ENCODE measurements at places on chromosomes 2 and 18.

DNA sequence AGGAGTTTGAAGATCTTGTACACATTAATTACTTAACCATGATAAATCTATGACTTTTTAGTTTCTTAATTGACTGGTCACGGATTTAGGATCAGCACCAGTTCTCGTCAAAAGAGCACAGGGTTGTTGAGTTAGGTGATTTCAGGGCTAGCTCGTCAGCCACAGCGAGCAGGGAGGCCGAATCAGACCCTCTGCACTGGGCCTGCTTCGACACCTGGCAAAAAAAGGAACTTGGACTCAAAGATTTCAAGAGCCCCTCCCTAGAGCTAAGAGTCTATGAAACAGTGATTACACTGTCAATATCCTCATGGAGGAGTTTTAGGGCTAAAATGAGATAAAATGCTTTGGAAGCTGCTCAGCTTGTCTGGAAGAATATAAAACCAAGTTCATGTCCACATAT is 4.6 kb upstream of the SERTAD2 start:
- DNase-seq = no peak

DNA sequence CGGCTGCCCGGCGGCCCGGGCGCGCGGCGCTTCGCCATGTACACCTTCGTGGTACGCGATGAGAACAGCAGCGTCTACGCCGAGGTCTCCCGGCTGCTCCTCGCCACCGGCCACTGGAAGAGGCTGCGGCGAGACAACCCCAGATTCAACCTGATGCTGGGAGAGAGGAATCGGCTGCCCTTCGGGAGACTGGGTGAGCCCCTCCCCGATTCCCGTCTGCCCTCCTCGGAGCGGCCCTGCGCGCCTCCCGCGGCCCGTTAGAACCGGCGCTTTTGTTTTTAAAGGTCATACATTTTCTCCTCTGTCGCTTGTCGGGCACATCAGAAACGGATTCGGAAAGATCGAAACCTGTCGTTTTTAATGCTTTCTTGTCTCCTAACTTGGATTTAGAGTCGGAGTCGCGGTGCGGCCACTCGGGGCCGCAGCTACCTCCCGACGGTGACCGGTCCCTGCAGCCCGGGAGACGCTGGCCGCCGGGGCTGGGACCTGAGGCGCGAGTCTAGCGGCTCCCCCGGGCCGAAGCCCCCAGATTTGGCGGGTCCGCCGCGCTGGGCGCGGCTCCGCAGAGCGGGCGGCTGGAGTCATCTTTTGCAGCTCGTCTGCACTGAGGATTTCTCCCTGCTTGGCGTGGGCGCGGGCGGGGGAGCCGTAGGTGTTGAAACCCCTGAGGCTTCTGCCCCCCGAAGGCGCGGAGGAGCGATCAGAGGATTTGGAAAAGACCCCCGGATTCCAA is 519 bp downstream of the TTL start:
- peak; percentile 5 for DNase-seq

- no peak for DNase-seq
Observed at GRCh38 chr2:8648441-8649213, 33.2 kb upstream of the ID2 start.

- DNase-seq = no peak
Observed at GRCh38 chr2:105376010-105376409, 22.8 kb downstream of the FHL2 start.

- no peak for DNase-seq
Observed at GRCh38 chr2:227655454-227655853, 11.2 kb upstream of the SCYGR5 start.

- peak; percentile 39 for DNase-seq
Observed at GRCh38 chr2:37982147-37982582, 57.1 kb downstream of the RMDN2 start.

GRCh38 chr2:175903384-175903936 is 98.6 kb downstream of the LNPK start:
- no peak for DNase-seq

DNA sequence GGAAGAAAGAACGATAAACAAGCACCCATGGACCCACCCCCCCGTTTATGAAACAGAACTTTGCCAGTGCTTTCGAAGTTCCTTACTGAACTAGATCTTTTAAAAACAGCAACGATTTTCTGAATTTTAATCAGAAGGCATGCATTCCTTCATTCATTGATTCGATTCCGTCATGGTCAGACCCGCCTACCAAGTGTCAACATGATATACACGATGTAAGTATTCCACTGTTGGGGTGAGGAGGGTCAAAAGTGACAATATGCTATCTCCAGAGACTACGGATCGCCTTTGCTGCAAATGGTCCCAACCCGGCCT is 316 bp upstream of the FMNL2 start:
- DNase-seq = no peak

- no peak for DNase-seq
Observed at GRCh38 chr2:191171708-191172355, 21.0 kb upstream of the STAT4 start.

GRCh38 chr2:107719836-107720235 is 106.9 kb upstream of the RGPD4 start:
- DNase-seq = no peak

DNA sequence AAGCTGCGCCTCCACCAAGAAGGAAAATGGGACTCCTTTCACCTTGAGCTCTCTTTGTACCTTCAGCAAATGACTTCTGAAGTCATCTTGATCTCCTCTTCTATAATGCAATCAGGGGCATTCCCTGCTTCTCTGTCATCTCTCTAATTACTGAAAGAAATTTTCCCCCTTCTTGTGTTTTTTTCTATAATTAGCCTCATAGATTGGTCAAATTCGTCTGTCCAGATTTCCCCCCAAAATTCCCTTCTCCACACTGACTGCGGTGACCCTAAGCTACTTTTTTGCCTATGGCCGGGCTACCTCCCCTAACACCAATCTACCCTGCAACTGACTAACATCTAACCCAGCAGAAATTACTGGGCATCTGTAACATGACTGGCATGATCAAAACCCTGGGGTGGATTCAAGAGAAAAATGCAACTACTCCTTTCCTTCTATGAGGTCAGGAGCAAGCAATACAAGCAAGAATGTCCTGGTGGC is 168.6 kb downstream of the BCL2 start:
- no peak for DNase-seq

GRCh38 chr2:198471291-198471690 is 666.9 kb downstream of the PLCL1 start:
- DNase-seq = no peak

GRCh38 chr18:3304832-3305231 is 42.9 kb downstream of the MYL12B start:
- DNase-seq = no peak

GRCh38 chr2:217999595-217999959 is 3.2 kb downstream of the TNS1 start:
- DNase-seq = no peak

DNA sequence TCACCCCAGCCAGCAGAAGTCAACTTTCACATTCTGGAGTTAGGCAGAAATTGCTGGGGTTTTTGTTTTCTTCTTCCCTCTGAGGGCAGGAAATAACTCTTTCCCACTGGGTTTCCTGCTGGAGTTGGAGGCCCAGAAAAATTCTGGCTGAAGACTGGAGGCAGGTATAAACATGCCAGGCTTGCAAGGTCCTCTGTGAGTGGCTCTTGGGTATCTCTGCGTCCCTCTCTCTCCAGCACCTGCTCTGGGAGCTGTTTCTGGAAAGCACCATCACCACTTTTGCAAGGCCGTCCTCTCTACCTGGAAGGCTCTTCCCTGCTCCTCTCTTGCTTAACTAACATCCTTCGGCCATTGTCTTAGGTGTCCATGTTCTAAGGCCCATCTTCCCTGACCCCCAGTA is 91.0 kb downstream of the MCFD2 start:
- no peak for DNase-seq

GRCh38 chr18:47501946-47502345 is 250.5 kb upstream of the SKOR2 start:
- no peak for DNase-seq

GRCh38 chr2:164692114-164692513 is 70.8 kb upstream of the GRB14 start:
- DNase-seq = no peak

- DNase-seq = no peak
Observed at GRCh38 chr2:11742702-11743357, 3.6 kb upstream of the LPIN1 start.

DNA sequence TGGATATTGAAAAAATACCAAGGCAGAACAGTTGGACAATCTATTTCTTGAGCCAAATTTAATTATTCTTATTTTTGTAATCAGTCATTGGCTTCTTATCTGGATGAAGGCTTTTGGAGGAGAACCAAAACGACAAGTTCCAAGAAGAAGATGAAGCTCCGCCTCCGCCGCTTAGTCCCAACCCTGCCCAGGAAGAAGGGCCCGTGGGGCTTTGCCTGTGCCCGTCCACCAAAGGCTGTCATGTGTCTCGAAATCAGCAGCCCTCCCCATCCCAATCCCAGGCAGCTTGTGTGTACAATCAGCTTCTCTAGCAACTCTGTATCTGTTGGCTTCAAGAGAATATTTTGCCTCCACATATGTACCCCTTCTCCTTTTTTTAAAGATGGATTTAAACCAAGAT is 24.6 kb downstream of the PTRHD1 start:
- no peak for DNase-seq

GRCh38 chr2:174399171-174399570 is 3.6 kb downstream of the SCRN3 start:
- no peak for DNase-seq

- no peak for DNase-seq
Observed at GRCh38 chr2:145799595-145800108, 1279.7 kb upstream of the ZEB2 start.

GRCh38 chr2:138086576-138086975 is 122.3 kb downstream of the HNMT start:
- no peak for DNase-seq

GRCh38 chr18:54149078-54149697 is 75.3 kb downstream of the MBD2 start:
- DNase-seq = no peak

DNA sequence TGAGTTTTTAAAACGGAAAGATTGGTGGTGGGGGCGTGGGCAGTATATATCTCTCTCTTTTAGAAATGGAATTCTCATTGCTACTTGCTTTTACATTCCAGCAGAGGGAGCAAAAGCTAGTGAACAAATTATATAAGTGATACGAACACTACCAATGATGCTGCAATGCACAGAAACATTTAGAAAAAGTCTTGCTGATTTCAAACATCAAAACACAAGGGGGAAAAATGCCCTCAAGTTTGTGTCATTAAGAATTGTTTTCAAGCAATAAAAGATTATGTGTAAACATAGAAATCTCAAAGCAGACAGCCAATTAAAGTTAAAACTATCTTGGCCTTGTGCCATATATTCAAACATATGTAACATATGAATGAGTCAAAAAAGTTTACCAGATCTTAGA is 296.3 kb upstream of the KCNJ3 start:
- no peak for DNase-seq

DNA sequence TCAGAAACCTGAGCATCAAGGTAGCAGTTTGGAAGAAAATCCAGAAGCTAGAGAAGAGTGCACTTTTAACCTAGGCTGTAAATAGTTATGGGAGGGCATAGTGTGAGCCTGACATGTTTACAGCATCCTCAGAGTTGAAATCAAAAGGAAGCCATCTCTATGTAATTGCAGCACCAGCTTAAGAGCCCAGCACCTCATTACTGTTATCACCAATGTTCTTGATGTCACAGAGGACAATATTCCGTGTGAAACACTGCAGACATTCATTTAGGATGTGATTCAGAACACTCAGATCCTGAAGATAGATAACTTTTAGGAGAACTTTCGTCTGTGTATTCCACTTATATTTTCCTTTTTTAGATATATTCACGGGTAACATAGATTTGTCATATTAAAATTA is 48.1 kb downstream of the FBXO36 start:
- no peak for DNase-seq

DNA sequence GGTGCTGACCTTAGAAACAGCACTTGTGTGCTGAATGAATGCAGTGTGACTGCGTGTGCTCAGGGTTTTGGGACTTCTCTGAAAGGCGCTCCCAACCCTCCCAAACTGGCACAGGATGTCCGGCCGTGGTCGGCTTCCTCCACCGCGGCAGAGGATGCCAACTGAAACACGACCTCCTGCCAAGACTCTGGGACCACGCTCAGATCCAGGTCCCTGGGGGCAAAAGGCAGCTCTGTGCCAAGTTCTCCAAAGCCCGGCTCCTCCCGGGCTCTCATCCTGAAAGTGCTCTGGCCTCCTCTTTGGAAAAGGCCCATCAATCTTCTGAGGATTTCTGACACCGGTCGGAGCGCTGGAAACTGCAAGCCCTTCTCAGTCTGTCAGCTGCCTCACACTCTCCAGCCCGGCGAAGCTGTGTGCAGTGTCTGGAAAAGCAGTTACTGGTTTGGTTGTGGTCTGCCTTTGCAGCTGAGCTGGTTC is 32.3 kb upstream of the ZBTB7C start:
- no peak for DNase-seq

- DNase-seq = no peak
Observed at GRCh38 chr2:120578576-120579352, 156.9 kb upstream of the GLI2 start.

DNA sequence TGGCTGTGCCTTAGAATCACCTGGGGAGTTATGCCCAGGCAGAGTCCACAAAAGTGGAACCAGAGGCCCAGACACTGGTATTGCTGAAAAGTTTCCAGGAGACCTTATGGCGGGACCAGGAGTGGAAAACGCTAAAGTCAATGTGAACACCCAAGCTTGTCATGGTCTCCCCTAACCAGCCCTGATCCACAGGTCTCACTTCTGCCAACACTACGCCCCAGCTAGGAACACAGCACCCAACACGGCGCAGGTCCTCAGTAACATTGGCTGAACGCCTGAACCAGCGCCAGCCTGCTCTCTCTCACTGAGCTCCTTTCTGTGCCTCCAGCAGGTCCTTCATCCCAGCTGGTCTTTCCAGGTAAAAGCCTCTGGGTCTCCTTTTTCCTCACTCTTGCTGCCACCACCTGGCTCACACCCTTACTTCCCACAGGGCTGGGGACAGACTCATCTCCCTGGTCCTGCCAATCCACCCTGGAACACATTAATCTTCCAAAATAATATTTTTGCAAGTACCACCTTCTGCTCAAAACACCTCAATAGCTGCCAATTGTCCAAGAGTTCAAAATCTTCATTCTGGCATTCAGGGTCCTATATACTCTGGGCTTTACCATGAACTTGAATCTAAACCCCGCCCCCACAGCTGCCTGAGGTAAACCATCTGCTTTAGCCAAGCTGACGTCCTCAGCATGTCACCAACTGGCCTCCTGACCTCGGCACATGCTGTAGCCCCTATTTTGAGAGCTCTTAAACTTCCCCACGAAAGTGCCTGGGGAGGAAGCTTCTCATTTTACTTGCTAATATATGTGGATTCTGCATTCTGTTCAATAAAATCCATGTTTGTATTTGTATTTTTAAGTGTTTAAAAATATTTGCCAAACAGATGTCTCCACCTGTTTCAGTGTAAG is 34.6 kb downstream of the ADCY3 start:
- no peak for DNase-seq

GRCh38 chr2:6880200-6880733 is 2.7 kb downstream of the RSAD2 start:
- DNase-seq = no peak

DNA sequence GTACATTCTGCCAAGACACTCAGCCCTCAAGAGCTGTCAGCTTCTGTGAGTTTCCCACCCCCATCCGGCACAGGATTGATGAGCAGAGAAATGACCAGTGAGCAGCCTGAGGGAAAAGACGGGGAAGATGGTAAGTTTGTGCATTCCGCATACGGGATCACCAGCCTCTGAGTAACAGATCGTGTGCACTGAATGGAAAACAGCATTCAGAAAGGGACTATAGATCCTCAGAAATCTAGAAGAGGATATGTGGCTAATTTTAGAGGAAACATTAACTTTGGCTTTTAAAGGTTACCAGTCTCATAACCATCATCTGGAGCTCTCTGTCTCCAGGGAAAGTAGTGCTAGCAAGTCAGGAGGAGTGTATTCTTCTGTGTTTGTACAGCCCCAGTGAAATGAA is 326.0 kb downstream of the TGIF1 start:
- DNase-seq = no peak
